ENCODE measurements at places on chromosomes 2 and 18. TPM values are rescaled to one million over a fixed set of nuclear protein-coding genes. Genes with fewer than 3 reads are reported as not detected.
A peak's percentile ranks its signal among the peaks of the same experiment; 100 is the strongest.

ABHD1 gene
- total RNA-seq = 2.4 TPM

SLC11A1 gene
- total RNA-seq = 4.2 TPM

DNA sequence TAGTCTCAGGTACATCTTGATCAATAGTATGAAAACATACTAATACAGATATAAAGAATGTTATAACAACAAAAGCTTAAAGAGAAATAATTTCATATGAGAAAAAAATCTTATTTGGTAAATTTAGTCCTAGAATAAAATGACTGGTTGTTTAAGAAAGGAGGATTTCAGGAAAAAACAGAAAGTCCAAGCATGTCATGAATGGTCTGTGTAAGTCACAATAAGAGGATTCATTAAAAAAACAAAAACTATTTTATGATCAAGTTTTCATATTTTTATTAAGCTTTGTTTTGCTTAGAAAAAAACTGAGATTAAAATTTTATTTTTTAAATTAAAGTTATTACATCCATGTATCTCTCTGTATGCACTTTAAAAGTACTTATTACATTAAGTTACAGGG, 353.9 kb upstream of the SPHKAP start:
- H3K36me3 ChIP-seq = no peaks in the 10 kb centered on the region
- DNase-seq = no peak
- no peaks in the 10 kb centered on the region for H3K27me3 ChIP-seq
- no peaks in the 10 kb centered on the region for H3K4me1 ChIP-seq

RAPGEF4 gene
- 6.0 TPM for total RNA-seq

SLC30A3 gene
- 12.5 TPM for total RNA-seq

GRCh38 chr2:227862741-227863588, 8.5 kb upstream of the DAW1 start:
- no peak overlapping the region for H3K4me3 ChIP-seq
- H3K36me3 ChIP-seq = no peaks in the 10 kb centered on the region
- H3K27me3 ChIP-seq = no peaks in the 10 kb centered on the region
- H3K27ac ChIP-seq = no peak overlapping the region
- no peaks in the 10 kb centered on the region for H3K4me1 ChIP-seq
- DNase-seq = no peak

- peak overlapping the region; percentile 76 for H3K27ac ChIP-seq
- no peak for DNase-seq
- no peaks in the 10 kb centered on the region for H3K27me3 ChIP-seq
- no peaks in the 10 kb centered on the region for H3K36me3 ChIP-seq
- peak overlapping the region; percentile 23 for H3K4me3 ChIP-seq
Observed at GRCh38 chr2:217790195-217790594, 212.6 kb downstream of the TNS1 start.

- no peak for DNase-seq
- H3K4me3 ChIP-seq = peak overlapping the region; percentile 67
- H3K27ac ChIP-seq = peak overlapping the region; percentile 40
- peaks cover 7% of the 10 kb centered on the region for H3K36me3 ChIP-seq
Observed at GRCh38 chr2:238239543-238239862, 335 bp downstream of the HES6 start.

DNA sequence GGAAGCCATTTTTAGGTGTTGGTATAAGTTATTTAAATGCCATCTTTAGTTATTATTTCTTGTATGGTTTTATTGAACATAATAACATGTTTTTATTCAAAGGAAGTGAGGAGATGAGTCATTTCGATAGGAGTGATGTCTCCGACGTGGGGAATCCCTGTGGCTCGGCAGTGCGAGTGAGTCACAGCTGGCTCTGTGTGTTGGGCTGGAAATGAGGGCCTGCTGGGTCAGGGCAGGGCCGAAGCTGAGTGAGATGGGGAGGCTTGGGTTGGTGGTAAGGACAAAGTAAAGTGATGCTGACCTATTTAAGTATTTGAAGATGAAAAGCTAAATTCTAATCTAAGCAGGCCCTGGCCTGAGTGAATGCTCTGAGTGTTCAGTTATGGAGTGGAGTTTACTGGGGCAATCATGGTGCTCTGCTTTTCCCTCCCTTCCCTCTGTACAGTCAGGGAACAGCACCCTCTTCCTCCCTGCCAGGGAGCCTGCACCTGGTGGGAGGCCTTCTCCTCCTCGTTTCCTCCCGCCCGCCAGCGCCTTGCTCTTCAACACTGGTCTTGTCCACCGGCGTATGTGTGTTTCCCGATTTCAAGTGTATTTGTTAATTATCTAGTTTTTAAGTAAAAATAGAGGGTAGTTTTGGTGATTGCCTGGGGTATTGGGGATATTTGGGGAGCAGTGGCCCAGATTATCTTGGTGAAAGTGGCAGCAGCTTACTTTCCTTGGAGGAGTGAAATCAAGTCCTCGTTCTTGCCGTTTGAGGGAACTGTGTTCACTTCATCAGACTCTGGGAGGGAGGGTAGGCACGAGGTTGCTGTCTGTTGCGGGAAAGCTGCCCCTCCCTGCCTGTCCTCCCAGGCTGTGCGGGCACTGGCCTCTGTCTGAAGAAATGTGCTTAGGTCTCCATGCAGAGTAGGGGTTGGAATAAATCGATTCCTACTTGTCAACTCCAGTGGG, 157.0 kb downstream of the LDLRAD4 start:
- H3K4me3 ChIP-seq = no peak overlapping the region
- no peaks in the 10 kb centered on the region for H3K27me3 ChIP-seq
- H3K4me1 ChIP-seq = peaks cover 57% of the 10 kb centered on the region

DNA sequence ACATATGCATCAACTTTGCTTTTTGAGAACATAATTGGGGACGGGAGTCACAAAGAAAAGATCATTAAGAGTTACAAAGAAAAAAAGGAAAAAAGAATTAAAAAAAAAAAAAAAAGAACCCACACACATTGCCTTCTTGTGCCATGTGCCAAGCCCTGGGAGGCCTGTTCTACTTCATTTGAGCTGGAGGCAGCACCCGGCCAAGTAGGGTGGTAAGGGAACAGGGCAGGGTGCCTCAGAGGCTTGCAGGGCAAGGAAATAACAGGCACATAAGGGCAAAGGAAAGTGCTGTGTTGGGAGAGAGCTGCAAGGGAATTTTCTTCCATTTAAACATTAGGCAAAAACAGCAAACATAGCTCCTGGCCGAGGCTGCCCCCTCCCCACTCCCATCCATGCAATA, 418.0 kb downstream of the TMEM182 start:
- DNase-seq = no peak
- H3K36me3 ChIP-seq = no peaks in the 10 kb centered on the region
- peaks cover 8% of the 10 kb centered on the region for H3K27me3 ChIP-seq
- H3K4me3 ChIP-seq = no peak overlapping the region

DNA sequence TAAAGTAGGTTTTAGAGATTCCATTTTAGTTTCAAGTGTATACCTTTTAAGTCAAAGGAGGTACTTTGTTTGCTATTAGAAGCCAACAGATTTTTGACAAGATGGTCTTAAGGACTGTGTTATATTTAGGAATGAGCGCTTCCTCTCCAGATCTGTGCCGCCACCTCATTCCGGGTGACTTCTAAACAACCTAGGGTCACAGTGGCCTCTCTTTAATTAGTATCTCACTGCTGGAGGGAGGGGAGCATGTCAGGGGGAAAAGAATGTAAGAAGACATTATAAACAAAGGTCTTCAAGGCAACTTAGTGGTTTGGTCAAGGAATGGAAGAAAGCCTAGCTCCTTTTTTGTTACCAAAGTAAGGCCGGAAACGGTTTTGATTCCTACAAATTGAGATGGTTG, 67.0 kb downstream of the RBMS1 start:
- peaks cover 55% of the 10 kb centered on the region for H3K4me1 ChIP-seq
- no peaks in the 10 kb centered on the region for H3K36me3 ChIP-seq
- peak overlapping the region; percentile 79 for H3K27ac ChIP-seq

GRCh38 chr2:121520641-121520994, 10.1 kb upstream of the RNU4ATAC start:
- no peaks in the 10 kb centered on the region for H3K27me3 ChIP-seq
- H3K4me1 ChIP-seq = peaks cover 28% of the 10 kb centered on the region
- DNase-seq = no peak
- peak overlapping the region; percentile 13 for H3K27ac ChIP-seq

DNA sequence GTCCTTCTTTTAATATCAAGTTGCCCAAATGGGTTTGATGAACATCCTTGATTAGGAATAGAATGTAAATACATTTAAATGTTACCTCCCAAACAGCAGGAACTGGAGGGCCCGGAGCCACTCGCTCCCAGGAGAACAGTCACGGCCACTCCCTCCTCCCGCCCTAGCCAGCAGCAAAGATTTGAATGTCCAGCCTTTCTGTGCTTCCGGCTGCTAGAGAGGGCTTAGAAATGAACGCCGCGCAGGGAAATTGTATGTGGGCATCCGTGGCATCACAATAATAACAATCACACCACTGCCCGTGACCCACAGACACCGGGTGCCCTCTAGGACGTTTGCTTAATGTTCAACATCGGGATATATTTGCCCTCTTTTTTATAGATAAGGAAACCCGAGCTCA, 164.9 kb upstream of the SALL3 start:
- H3K36me3 ChIP-seq = no peaks in the 10 kb centered on the region
- peaks cover 13% of the 10 kb centered on the region for H3K27me3 ChIP-seq
- no peak overlapping the region for H3K4me3 ChIP-seq
- no peak for DNase-seq
- no peaks in the 10 kb centered on the region for H3K4me1 ChIP-seq

DNA sequence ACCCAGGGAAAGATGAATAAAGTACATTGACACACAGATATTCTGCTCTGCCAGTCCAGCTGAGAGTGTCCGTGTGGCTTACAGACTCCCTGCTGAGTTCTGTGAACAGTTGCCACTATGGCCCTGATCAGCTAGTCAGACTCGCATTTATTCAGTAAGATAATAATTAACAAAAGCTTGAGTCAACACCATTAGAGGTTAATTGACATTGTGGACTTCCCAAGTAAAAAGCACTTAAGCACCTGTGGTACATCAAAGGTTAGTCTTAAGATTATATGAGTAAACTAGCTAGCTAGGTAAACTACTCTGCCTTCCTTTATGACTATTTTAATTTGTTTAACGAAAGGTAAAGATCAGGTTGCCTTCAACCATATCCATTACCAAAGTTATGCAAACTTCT, 33.7 kb downstream of the ANKRD30B start:
- no peaks in the 10 kb centered on the region for H3K27me3 ChIP-seq
- H3K4me1 ChIP-seq = no peaks in the 10 kb centered on the region
- H3K4me3 ChIP-seq = no peak overlapping the region
- DNase-seq = no peak
- no peaks in the 10 kb centered on the region for H3K36me3 ChIP-seq
- H3K27ac ChIP-seq = no peak overlapping the region

DNA sequence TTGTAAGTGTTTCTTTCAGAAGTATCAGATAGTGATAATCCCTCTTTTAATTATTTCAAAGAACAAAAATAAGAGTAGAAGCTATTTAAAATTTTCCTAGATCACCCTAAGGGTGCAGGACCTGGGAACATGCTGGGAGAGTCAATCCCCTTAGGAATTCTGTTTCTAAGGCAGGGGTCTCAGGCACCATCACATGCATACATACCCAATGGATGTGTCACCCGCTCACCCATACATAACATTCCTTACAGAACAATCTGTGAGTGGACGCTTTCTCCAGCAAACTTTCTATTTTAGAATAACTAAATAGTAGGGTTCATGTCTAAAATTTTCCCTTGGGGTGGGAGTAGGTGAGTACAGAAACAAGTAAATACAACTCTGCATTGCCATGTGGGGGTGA, 8.4 kb downstream of the DSEL start:
- no peaks in the 10 kb centered on the region for H3K27me3 ChIP-seq
- no peaks in the 10 kb centered on the region for H3K36me3 ChIP-seq
- H3K27ac ChIP-seq = no peak overlapping the region
- no peak for DNase-seq
- H3K4me1 ChIP-seq = no peaks in the 10 kb centered on the region

All from heart right ventricle (tissue), 16 donors.